ENCODE measurements at places on chromosomes 13 and 19.

- no peak for DNase-seq
Observed at GRCh38 chr19:776549-776948, 20.7 kb upstream of the PTBP1 start.

DNA sequence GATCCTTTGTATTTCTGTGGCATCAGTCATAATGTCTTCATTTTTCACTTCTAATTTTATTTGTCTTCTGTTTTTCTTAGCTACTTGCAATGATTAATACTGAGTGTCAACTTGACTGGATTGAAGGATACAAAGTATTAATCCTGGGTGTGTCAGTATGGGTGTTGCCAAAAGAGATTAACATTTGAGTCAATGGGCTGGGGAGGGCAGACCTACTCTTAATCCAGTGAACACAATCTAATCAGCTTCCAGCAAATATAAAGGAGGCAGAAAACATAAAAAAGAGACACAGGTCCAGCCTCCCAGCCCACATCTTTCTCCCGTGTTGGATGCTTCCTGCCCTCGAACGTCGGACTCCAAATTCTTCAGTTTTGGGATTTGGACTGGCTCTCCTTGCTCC is 640.9 kb upstream of the MIR17HG start:
- no peak for DNase-seq

- no peak for DNase-seq
Observed at GRCh38 chr13:39056018-39056417, 17.8 kb downstream of the NHLRC3 start.

GRCh38 chr13:84132491-84132890 is 250.2 kb upstream of the SLITRK1 start:
- DNase-seq = no peak

DNA sequence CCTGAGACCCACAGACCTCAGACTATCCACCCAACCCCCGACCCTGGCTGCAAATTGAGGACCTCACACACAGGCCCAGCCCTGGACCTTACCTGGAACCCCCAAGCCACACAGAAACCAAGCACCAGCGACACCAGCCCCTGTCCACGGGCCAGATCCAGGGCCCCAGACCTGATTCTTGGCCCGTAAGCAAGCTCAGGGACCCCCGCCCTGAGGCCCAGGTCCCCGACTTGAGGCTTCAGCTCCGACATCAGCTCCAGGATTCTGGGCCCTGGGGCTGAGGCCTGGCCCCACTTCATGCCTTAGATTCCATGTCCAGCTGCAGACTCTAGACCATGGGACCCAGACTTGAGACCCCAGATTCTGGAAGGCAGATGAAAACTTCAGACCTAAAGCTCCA is 6.3 kb downstream of the TTYH1 start:
- no peak for DNase-seq

GRCh38 chr19:48296963-48297734 is 27.3 kb downstream of the ZNF114 start:
- no peak for DNase-seq

GRCh38 chr13:29524176-29524575 is 71.3 kb downstream of the SLC7A1 start:
- DNase-seq = no peak

- DNase-seq = no peak
Observed at GRCh38 chr13:23656637-23657371, 86.6 kb downstream of the TNFRSF19 start.
